ENCODE measurements at places on chromosomes 3 and 15.

- no peak for DNase-seq
These were observed 49.2 kb downstream of the ARHGAP11B start for GRCh38 chr15:30675126-30675525.

DNA sequence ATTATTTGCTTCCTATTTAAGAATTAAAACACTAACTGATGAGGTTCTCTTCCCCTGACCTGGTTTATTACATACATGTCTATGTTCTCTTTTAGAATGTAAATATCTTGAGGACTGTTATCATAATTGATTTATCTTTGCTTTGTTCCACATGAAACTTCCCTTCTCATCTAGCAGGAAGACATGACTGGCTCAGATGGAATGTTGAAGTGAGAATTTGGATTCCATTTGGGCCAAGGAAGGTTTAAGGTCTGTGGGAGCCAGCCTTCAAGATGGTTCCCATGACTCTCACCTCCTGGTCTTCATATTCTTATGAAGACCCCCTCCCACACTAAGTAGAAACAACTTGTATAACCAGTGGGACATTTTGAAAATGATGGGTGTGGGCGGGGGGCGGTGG is 222.2 kb upstream of the GADL1 start:
- peak; percentile 54 for DNase-seq

- no peak for DNase-seq
These were observed 1.2 kb downstream of the TBL1XR1 start for GRCh38 chr3:177196008-177196455.

GRCh38 chr3:56918111-56918568 is 116.4 kb upstream of the ARHGEF3 start:
- no peak for DNase-seq

DNA sequence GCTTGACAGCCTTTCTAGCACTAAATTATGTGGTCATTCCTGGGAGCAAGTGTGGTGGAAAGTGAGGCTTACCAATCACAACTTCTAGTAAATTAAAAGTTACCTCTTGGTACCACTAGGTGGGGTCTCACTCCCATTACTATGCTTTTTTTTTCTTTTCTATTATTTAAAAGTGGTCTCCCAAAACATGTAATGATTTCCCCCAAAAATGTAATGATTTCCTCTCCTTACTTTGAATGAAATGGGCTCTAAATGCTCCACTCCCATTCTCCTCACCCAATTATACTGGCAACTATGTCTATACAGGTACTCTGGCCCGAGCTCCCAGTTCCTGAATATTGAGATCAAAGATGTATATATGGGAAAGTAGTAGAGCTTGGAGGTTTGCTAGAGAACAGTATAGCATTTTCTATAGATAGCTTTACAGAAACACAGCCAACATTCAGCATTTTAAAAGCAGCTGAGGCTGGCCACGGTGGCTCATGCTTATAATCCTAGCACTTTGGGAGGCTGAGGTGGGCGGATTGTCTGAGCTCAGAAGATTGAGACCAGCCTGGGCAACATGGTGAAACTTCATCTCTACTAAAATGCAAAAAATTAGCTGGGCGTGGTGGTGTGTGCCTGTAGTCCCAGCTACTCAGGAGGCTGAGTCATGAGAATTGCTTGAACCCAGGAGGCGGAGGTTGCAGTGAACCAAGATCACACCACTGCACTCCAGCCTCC is 70.9 kb downstream of the DCUN1D1 start:
- DNase-seq = no peak

GRCh38 chr3:59442046-59442445 is 392.2 kb upstream of the CFAP20DC start:
- DNase-seq = no peak

- no peak for DNase-seq
These were observed 27.1 kb downstream of the CCDC13 start for GRCh38 chr3:42745776-42746454.

- DNase-seq = no peak
These were observed 284.1 kb downstream of the IL5RA start for GRCh38 chr3:2826036-2826435.

GRCh38 chr3:192802957-192803899 is 75.9 kb upstream of the FGF12 start:
- DNase-seq = peak; percentile 20

DNA sequence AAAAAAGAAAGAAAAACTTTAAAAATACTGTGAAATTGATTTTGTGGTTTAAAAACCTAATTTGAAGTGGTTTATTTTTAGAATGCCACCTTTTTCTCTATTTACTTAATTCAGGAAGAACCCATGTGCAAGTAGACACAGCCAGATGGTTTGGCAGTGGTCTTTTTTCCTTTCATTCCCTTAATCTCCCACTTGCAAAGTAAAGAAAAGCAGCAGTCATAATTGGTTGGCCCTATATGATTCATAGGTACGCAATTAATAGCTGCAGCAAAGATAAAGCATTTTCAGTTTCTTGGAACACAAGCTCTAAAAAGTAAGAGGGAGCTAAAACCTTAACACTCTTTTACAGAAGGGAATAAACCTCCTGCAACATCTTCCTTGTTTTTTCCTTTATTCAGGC is 115.3 kb downstream of the MECOM start:
- no peak for DNase-seq

DNA sequence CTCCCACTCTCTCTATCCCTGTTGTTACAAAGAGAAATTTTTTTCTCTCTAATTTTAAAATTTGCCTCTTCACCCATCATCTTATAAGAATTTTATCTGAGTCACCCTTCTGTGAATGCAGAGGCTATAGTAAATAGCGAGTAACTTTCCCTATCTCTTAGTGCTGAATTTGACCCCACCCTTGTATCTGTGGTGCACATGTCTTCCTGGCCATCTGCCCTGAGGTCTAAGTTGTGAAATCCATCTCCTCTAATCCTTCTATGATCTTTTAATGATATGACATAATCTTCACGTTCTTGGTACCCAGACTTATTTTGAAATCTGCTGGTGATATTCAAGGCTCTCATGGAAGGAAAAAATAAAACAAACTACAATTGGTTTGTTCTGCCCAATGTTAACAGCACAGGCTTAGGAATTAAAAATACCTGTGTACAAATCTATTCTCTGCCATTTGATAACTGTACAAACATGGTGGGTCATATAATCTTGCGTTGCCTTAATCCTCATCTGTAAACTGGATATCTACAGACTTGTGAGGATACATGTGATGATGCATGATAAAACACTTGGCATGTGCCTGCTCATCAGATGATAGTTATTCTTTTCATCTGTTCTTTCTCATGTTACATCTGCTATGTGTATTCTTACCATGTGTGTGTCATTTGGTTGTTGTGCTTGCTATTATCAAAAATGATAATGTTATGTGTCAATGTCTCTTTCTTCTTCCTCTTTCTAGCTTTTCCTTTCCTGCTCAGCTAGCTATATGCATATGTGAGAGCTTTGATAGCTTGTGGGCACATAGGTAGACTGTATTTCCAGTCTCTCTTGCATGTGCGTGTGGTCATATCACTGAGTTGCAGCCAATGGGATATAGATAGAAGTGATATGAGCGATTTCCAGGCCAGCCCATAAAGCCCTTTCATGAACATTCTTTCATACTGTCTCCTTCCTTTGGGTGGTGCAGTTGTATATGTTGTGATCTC is 13.7 kb upstream of the CCR3 start:
- peak; percentile 33 for DNase-seq

All from brain microvascular endothelial cell (primary cell).